Thoracic aorta endothelial cell (primary cell): ENCODE measurements at places on chromosomes 5 and 9. TPM values are rescaled to one million over a fixed set of nuclear protein-coding genes. Genes with fewer than 3 reads are reported as not detected.

SLC6A7 gene
- not detected in 2 replicates for total RNA-seq

PRDM9 gene
- not detected in 2 replicates for total RNA-seq

SPINK4 gene
- total RNA-seq = not detected in 2 replicates

ACTBL2 gene
- not detected in 2 replicates for total RNA-seq

LRRC14B gene
- total RNA-seq = not detected in 2 replicates
